Iris pigment epithelial cell (primary cell): ENCODE measurements at places on chromosomes 4 and X.
A peak's percentile ranks its signal among the peaks of the same experiment; 100 is the strongest.

DNA sequence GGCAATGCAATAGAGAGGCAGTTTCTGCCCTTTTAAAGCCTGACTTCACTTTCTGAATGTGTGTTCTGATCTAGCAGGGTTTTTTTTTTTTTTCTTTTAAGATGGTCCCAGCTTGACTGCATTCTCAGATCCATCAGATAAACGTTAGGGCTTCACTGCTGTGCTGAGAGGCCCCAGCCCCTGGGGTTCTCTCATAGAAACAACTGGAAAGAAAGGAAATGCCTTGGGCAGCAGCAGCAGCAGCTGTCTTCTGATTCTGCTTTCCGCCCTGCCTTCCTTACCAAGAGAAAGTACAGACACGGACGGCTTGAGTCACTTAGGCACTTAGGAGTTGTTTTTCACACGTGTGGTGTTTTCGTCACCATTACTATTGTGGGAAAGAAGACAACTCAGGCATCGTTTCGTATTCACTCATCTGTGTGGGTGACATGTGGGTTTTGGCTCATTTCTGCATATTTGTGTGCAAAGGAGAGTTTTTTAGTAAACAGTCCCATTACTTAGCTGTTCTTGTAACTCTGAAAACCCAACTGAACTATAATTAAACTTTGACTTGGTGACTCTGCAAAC lies 172.0 kb downstream of the PTTG2 start:
- peak; percentile 100 for DNase-seq

DNA sequence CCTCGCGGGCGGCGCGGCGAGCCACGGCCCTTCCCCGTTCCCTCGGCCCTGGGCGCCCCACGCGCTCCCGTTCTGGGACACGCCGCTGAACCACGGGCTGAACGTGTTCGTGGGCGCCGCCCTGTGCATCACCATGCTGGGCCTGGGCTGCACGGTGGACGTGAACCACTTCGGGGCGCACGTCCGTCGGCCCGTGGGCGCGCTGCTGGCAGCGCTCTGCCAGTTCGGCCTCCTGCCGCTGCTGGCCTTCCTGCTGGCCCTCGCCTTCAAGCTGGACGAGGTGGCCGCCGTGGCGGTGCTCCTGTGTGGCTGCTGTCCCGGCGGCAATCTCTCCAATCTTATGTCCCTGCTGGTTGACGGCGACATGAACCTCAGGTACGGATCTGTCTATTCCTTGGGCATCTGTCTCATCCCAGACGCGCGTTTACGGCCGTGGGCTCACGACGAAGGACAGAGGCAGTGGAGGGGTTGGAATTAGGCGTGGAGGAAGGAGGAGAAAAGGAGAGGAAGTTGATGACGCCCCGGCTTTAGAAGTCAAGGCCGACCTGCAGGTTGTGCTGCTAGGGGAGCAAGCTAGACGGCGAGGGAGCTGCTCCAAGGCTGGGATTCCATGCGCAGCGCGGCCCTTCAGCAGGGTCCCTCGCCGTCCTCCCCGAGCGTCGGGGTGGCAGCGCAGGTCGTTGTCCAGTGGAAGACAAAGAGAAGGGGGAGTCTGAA lies 792 bp downstream of the SLC10A4 start:
- no peak for DNase-seq

GRCh38 chr4:109910256-109910655 lies 2.4 kb upstream of the EGF start:
- no peak for DNase-seq

DNA sequence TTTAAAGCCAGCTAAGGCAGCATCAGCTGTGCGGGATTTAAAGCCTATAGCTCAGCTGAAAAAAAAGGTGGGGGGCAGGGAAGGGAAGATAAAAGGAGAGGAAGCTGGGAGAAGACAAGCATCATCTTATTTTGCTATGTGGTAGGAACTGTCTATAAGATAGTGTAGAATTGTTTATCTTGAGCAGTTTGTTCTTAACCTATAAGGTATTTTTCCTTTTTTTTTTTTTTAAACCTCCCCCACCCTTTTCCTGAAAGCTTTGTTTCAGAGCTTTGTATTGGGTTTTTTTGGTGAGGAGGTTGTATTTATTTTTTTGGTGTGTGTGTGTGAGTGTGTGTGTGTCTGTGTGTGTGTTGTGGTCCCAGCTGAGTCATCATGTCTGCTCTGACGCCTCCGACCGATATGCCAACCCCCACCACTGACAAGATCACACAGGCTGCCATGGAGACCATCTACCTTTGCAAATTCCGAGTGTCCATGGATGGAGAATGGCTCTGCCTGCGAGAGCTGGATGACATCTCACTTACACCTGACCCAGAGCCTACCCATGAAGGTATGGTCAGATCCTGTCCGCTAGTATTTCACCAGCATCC lies 531 bp downstream of the RUFY3 start:
- DNase-seq: peak; percentile 87

GRCh38 chr4:1218634-1219565 lies 30.0 kb downstream of the CTBP1 start:
- DNase-seq: no peak

GRCh38 chr4:3250956-3251690 lies 2.2 kb downstream of the MSANTD1 start:
- no peak for DNase-seq

DNA sequence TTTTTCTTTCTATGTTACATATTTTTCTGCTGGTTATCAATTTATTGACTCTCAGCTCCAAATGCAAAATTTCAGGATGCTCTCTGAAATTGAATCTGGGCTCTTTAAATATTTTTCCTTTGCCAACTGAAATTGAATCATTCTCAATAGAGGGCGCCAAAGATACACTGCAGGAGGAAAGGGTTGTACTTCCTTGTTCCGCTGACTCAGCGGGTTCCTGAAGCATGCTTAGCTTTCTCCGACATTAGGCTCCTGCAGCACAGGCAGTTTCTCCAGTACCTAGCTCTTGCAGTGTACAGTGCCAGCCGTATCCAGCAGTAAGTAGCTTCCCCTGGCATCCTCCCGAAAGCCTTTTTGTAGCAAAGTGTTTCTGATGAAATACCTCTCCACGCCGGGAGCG lies 28.8 kb upstream of the CFAP47 start:
- peak; percentile 12 for DNase-seq

DNA sequence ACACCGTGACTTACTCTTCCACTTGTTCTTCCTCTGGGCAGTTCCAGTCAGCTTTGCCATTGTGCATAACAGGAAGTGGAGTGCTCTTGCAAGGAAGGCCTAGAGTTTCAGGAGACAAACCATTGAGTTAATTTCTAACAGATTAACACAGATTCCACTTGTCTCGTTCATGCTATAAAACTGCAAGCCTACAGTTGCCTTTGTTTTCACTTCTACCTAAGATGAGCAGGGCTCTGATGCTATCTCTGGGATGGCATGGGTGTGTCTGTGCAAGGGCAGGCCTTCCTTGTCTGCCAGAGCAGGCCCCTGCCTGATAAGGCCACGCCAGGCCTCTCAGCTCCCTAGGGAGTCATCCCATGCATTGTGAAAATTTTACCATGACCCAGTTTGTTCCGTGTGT lies 67.7 kb upstream of the PGRMC2 start:
- DNase-seq: no peak

- no peak for DNase-seq
These were observed 80.8 kb upstream of the CLNK start for GRCh38 chr4:10765386-10765785.

- no peak for DNase-seq
These were observed 5.9 kb upstream of the HPGD start for GRCh38 chr4:174528226-174528625.
